ENCODE measurements at places on chromosomes 5 and 9.

DNA sequence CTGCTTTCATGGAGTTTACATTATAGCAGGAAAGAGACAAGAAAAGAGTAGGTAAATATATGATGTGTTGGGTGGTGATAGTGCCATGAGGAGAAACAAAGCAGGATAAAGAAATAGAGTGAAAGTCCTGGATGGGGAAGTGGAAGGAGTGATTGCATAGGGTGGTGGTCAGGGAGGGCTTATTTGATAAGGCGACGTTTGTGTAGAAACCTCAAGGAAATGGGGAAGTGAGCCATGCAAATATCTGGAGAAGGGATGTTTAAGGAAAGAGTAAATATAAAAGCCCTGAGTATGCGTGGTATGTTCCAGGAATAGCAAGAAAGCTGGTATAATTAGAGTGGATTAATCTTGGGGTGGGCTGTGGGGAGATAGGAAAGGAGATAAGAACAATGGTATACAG, 134.7 kb upstream of the SV2C start:
- DNase-seq, result no peak

DNA sequence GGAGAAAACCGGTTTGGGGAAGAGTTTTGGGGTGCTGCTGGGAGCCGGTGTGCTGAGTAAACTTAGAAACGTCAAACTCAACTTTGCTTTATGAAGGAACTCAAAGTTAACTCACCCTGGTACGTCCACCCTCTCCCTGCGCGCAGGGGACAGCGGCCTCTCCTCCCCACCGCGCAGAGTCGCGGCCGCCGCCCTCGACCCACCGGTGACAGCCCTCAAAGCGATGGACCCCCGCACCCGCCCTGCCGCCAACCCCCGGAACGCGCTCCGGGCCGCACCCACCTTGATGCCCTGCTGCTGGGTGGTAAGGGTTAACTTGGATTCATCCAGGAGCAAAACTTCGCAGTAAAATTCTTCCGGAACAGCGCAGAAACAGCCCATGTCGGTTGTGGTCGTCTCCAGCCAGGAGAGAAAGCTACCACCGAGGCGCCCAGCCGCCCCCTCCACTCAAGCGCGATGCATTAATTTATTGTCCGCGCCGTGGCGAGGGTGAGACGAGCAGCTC, 366 bp downstream of the EPB41L4A start:
- no peak for DNase-seq

GRCh38 chr9:82599336-82599949, 463.5 kb downstream of the RASEF start:
- no peak for DNase-seq

- peak; percentile 64 for DNase-seq
Measured at GRCh38 chr5:35853631-35854030, 3.1 kb upstream of the IL7R start.

GRCh38 chr9:85516976-85517637, 224.6 kb downstream of the AGTPBP1 start:
- DNase-seq, result no peak

DNA sequence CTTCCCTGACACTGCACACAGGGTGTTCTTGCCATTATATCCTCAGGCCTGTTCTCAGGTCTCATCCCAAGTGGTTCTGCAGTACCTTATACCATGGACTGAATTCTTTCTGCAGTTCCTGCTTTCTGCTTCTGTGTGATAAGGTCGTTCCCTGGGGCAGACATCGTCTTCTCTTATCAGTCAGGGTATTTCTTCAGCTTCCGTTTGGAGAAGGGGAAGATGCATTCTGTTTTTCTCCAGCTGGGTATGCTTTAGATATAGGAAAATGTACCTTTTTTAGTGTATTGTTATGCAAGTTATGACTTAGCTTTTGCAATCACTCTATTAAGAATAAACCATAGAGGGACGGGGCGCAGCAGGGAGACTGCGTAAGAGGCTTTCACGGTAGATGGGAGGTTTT, 31.1 kb downstream of the RALGPS1 start:
- no peak for DNase-seq

GRCh38 chr5:78855026-78855425, 130.1 kb downstream of the ARSB start:
- no peak for DNase-seq

GRCh38 chr5:136192526-136193321, at the start of gene SMIM32:
TSS of gene SMIM32 (minus strand) at chr5:136193162. CDS start at chr5:136192524, 638 bp downstream.
- DNase-seq, result no peak

DNA sequence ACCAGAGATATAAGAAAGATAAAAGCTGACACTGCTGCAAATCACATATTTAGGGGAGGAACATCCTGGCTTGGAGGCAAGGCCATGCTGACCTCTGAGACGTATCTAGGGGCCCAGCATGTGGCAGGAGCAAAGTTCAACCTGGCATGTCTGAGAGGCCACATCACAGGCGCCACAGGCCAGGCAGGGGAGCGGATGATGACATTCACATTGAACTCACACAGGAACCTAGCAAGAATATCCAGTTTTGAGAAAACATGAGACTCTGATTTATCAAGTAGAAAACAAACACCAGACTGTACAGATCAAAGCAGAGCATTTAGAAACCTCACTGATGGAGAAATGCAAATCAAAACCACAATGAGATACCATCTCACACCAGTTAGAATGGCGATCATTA, 64.2 kb upstream of the STK32A start:
- DNase-seq, result no peak

GRCh38 chr5:150255659-150256409, 33.7 kb downstream of the CAMK2A start:
- no peak for DNase-seq

DNA sequence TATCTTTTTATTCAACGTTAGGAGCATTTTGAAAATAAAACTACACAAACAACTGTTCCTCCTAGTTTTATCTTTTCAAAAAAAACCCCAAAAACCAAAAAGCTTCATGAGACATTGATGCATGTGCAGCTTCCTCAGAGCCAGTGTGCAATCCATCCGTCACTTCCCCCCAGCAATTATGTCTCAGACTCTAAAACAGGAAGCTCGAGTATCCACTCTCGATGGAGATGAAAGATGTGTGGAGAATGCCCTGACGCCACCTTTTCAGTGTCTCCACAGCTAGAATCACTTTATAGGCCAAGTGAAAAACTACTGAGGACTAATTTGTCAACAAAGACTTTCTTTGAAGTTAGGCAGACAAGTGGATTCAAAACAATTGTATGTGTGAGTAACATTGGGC, 408.9 kb upstream of the SMARCA2 start:
- DNase-seq, result no peak

- no peak for DNase-seq
Measured at GRCh38 chr5:36878392-36879082, 2.0 kb downstream of the NIPBL start.

DNA sequence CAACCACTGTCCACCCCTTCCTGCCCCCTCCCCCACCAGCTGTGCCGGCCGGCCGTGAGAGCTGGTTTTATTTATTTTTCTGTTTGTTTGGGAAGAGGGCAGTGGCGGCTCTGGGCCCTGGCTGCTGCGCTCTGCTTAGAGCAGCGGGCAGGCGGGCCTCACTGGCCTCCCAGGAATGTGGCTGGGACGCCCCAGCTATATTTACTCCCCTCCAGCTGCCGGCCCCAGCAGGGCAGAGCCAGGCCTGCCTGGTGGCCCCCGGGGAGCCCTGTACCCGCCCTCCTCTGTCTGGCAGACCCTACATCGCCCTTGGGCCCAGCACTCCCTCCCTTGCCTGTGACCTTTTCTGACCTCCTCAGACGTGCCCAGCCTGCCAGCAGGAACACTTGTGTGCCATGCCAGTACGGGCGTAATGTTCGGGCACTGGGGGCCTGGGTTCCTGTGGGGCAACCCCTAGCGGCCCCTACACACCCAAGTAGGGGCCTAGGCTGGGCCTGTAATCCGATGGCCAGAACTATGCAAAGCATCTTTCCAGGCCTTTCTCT, 7.7 kb downstream of the CXXC5 start:
- DNase-seq, result no peak

DNA sequence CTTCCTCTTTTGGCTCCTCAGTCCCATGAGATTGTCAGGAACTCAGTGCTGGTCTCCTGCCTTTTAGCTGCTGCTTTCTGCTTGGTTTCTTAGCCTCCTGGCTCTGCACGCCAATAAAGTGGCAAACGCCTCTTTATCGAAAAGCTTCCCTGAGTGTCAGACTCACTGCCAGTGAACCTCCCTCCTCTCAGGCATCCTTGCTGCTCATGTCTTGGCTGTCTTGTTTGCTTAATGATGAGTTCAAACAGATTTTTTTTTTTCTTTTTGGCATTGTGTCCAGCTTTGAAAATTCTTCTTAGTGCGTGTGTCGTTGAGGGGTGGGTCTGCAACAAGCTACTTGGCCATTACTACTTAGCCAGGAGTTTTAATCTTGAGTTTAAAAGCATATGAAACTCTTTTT, 14.9 kb downstream of the RASGRF2 start:
- no peak for DNase-seq

DNA sequence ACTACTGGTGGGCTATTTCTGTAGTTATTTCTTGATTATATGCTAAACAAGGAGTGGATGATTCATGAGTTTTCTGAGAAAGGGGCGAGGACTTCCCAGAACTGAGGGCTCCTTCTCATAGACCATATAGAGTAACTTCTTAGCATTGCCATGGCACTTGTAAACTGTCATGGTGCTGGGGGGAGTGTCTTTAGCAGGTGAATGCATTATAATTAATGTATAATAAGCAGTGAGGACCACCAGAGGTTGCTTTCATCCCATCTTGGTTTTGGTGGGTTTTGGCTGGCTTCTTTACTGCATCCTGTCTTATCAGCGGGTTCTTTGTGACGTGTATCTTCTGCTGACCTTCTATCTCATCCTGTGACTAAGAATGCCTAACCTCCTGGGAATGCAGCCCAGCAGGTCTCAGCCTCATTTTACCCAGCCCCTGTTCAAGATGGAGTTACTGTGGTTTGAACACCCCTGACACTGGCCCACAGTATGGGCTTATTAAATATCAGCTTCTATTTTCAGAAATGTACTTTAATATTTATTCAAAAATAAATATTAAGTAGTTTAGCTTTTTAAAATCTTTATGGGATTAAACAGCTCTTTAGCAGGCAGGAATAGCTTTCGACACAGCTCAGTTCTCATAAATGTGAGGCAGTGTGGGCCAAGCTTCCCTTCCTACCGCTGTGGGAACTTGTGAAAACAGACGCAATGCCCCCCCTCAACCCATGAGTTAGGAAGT, 44.4 kb downstream of the GALNT12 start:
- peak; percentile 45 for DNase-seq
